NT2/D1 (cell line): ENCODE measurements at places on chromosomes 3 and 15.

GRCh38 chr3:45841420-45841756, 531 bp downstream of the LZTFL1 start:
- no peak for DNase-seq

- no peak for DNase-seq
These were observed 24.5 kb upstream of the GABRA5 start for GRCh38 chr15:26842391-26842790.

- DNase-seq = no peak
These were observed 32.2 kb downstream of the SLC41A3 start for GRCh38 chr3:126051741-126052140.

GRCh38 chr15:51702710-51703109, 21.4 kb downstream of the SCG3 start:
- DNase-seq = no peak

DNA sequence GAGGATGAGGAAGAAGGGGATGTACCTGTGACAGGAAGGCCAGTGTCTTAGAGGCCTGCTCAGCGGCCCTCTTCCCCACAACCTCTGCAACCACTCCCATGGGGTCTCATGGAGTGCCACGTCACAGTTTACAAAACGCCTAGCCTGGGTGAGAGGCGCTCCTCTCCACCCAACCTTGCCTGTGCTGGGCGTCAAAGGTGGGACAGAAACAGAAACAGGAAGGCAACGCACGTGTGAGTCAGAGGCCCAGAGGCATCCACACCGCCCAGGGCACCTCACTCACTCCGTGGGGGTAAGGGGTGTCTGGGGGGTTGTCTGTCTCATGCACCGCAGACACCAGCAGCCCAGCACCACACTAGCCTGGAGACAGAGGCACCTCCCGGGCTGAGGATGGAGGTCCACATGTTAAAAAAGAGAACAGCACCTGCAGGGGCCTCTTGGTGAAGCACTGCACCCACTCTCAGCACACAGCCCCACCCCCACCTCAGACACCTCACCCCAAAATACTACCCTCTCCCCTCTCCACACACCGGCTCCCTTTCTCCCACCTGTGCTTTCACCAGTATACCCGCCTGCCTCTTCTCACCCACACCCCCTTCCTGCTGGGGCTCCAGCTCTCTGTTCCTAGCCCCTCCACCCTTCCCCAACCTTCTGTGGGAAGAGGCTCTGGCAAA, 4.7 kb upstream of the CALML4 start:
- DNase-seq = no peak

- no peak for DNase-seq
These were observed 72.9 kb upstream of the ATP2C1 start for GRCh38 chr3:130820976-130821375.
